Lower leg skin (tissue), 4 donors: ENCODE measurements at places on chromosomes 4 and X. TPM values are rescaled to one million over a fixed set of nuclear protein-coding genes. Genes with fewer than 3 reads are reported as not detected.

The CENPVL1 gene
- not detected for total RNA-seq

DNA sequence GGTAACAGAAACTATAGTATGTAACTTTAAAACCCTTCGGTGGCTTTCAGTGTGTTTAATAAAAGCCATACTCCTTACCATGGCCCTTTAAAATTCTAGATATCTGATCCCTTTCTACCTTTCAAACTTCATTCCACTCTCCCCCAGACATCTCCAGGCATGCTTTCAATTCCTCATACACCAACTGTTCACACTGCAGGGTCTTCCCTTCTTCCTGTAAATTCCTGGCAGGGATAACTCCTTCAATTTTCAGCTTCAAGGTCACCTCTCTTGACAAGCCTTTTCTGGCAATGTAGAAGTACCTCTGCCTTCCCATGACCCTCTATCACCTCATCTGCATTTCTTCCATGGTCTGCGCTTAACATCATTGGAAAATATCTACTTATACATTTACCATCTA lies 60.8 kb downstream of the WDFY3 start:
- no peak for DNase-seq

DNA sequence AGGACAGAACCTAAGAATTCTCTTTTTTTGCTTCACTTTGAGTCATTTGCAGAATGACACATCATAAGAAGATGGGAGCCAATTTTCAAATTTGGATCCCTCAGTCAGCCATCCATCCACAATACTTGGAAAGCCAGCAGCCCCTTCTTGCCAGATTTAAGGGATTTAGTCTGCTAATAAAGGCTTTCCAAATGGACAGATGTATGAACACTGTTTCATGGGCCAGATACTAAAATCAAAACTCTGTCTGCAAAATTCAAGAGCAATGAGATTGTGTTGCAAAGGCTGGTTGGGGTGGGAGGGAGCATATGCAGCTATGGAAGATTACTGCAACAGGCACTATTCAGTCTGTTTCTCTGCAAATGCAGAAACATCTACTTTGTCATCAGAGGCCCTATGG lies 37.7 kb upstream of the KCNIP4 start:
- DNase-seq, result no peak

- DNase-seq, result no peak
These were observed 53.6 kb downstream of the APOO start for GRCh38 chrX:23854122-23854521.

The SNCA gene
- 25.6 TPM for total RNA-seq
